ENCODE measurements at places on chromosomes 7 and 10. TPM values are rescaled to one million over a fixed set of nuclear protein-coding genes. Genes with fewer than 3 reads are reported as not detected.

DNA sequence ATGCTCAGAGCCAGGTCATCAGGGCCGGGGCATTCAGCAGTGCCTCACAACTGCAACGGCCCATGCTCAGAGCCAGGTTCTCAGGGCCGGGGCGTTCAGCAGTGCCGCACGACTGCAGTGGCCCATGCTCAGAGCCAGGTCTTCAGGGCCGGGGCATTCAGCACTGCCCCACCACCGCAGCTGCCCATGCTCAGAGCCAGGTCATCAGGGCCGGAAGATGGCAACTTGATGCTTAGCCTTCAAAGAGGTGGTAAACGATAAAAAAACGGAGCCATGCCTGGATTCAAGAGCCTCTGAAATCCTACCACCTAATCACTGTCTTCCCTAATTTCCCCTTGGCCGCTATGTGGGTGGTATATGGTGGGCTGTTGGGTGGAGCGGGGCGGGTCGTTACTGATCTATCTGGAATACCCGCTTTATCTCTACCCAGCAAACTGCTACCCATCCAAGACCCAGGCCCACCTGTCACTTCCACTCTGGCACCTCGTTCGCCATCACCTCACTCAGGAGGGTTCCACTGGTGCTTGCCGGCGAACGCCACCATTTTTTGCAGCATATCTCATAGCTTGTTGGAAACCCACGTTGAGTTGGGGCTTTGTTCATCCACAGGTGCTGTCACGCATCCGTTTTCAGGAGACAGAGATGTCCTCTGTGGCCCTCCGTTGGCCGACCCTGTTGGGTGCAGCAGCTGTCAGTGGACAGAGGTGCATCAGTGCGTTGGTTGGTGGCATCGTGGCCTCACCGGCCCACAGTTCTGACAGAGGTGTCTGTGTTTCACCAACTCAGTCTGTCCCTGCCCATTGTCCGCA, 221.1 kb downstream of the EBF3 start:
- DNase-seq, result peak; percentile 22
- H3K27ac ChIP-seq, result no peak overlapping the region
- H3K36me3 ChIP-seq, result no peaks in the 10 kb centered on the region
- H3K4me1 ChIP-seq, result no peaks in the 10 kb centered on the region
- no peaks in the 10 kb centered on the region for H3K27me3 ChIP-seq

DNA sequence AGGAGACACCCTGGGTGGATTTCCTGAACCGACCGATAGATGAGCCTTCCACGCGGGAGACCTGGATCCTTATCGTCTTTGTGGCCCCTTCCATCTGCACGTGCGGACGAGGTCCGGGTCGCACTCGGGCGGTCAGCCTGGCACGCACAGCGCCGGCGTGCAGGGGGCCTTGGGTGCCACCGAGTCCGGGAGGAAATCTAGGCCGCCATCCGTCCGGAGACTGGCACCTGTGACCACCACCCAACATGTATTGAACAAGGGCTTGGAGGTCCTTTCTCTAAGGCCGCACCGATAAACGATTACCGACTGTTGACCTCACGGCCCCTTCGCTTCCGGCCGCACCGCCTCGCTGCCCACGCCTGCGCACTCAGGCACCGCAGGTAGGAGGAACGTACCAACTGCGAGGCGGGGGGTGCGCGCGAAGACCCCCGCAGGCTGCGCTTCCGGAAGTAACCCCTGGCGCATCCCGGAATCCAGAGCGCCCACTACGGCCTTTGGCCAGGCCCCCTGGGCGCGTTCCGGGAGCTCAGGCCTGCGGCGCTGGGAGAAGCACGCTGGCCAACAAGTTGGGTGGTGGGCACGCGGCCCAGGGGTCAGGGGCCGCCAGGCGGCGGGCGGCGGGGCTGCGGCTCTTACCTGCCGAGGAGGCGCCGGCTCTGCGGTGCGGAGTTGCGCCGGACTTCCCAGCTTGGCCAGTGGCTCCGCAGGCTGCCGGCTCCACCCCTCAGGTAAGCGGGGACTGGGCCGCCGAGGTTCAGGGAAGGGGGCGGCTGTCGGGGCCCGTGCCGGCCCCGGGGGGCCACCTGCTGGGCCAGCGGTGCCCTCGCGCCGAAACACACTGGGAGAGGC, at the start of the genes ACTR3C and LRRC61:
Gene ACTR3C (minus strand): TSS at position 713 of the 849 bp plus-strand sequence. CDS start 28,249 bp downstream, outside the sequence.
Gene LRRC61 (plus strand): TSS at position 523 of the 849 bp plus-strand sequence. CDS start 13,507 bp downstream, outside the sequence.
- DNase-seq, result peak; percentile 85
- H3K4me3 ChIP-seq, result peak within 1 kb of the TSS; percentile 62
- no peaks in the 10 kb centered on the region for H3K36me3 ChIP-seq
- peak within 1 kb of the TSS; percentile 89 for H3K27ac ChIP-seq
- H3K27me3 ChIP-seq, result no peaks in the 10 kb centered on the region
- H3K4me1 ChIP-seq, result peaks cover 27% of the 10 kb centered on the region

DNA sequence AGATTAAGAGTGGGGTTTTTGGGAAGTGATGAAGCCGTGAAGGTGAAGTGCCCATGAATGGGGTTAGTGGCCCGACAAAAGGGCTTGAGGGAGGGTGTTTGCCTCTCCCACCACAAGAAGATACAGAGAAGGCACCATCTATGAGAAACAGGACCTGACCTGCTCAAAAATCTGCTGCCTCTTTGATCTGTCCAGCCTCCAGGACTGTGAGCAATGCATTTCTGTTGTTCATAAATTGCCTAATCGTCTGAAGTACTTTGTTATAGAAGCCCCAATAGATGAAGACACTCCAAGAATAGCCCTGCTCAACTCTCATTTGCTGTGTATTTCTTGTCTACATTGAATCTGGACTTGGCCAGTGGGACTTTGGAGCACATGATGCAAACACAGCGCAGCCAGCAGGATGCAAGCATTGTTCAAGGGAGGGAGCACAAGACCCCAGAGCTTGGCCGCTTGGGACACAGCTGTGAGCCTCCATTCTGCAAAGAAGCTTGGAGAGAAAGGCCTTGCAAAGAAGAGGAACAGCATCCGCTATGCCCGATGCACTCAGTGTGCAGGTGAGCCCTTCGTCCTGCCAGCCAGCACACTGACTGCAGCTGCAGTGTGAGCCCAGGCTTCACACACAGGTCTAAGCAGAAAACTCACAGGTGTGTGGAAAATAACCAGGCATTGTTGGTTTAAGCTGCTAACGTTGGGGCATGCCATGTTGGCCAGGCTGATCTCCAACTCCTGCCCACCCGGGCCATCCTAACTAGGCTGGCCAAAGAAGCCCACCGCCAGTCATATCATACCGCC, 73.2 kb upstream of the KLF6 start:
- H3K27me3 ChIP-seq, result no peaks in the 10 kb centered on the region
- DNase-seq, result no peak
- H3K36me3 ChIP-seq, result no peaks in the 10 kb centered on the region
- no peak overlapping the region for H3K27ac ChIP-seq

- no peak for DNase-seq
- H3K27ac ChIP-seq, result no peak overlapping the region
- H3K4me1 ChIP-seq, result no peaks in the 10 kb centered on the region
- no peaks in the 10 kb centered on the region for H3K36me3 ChIP-seq
- no peaks in the 10 kb centered on the region for H3K27me3 ChIP-seq
- H3K4me3 ChIP-seq, result no peak overlapping the region
Observed at GRCh38 chr10:70057306-70057705, 4.7 kb downstream of the MACROH2A2 start.

DNA sequence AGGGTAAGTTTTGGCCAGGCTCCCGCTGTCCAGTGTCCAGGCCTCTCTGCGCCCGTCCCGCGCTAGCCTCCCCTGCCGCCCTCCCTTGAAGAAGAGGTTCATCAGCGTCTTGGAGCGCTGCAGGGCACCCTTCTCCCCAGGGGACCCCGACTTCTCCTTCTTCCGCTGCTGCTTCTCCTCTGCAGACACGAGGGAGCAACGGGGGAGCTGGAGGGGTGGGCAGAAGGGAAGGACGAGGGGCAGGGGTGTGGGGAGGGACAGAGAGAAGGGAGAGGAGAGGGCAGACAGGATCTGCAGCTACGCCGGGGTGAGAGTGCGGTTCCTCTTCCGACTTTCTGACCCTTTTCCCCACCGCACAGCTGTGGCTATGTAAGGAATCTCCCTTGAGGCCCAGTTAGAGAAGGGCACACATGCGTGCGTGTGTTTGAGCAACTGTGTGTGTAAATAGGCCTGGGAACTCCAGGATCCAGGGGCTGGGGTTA, 12.8 kb downstream of the PDZD7 start:
- no peak overlapping the region for H3K27ac ChIP-seq
- no peak overlapping the region for H3K4me3 ChIP-seq
- H3K36me3 ChIP-seq, result no peaks in the 10 kb centered on the region
- H3K27me3 ChIP-seq, result no peaks in the 10 kb centered on the region

Gene INHBA
- 0.19 TPM for total RNA-seq

DNA sequence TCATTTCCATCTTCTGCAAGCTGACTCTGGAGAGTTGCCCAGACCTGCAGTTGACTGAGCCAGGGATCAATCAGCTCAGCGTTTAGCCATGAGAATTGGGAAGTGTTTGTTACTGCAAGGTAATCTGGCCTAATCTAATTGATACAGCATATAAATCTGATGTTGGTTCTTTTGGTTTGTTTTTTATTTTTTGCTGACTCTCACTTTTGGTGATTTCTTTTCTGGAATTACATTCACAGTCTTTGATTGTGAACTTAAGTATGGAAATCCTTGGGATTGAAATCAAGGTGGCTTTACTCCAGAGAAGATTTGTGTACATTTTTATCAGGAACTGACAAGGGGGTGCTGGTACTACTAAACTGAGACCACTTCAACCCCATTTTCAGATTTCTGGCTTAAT, 1.7 kb upstream of the GIMAP6 start:
- H3K4me1 ChIP-seq, result peaks cover 5% of the 10 kb centered on the region
- H3K36me3 ChIP-seq, result no peaks in the 10 kb centered on the region
- no peak overlapping the region for H3K4me3 ChIP-seq
- DNase-seq, result no peak

- no peak overlapping the region for H3K4me3 ChIP-seq
- no peaks in the 10 kb centered on the region for H3K4me1 ChIP-seq
- DNase-seq, result no peak
- H3K27me3 ChIP-seq, result no peaks in the 10 kb centered on the region
Observed at GRCh38 chr10:76035206-76036110, 604.0 kb downstream of the LRMDA start.

Gene MLXIPL
- 456 TPM for total RNA-seq

Gene A1CF
- total RNA-seq, result 133 TPM

GRCh38 chr10:101656890-101657289, 38.1 kb downstream of the FBXW4 start:
- H3K36me3 ChIP-seq, result peaks cover 68% of the 10 kb centered on the region
- no peak for DNase-seq
- H3K27ac ChIP-seq, result no peak overlapping the region
- H3K4me3 ChIP-seq, result no peak overlapping the region

- H3K27me3 ChIP-seq, result no peaks in the 10 kb centered on the region
- no peaks in the 10 kb centered on the region for H3K4me1 ChIP-seq
- no peaks in the 10 kb centered on the region for H3K36me3 ChIP-seq
- H3K4me3 ChIP-seq, result no peak overlapping the region
- no peak for DNase-seq
Observed at GRCh38 chr7:66247380-66248078, 42.4 kb downstream of the TPST1 start.

DNA sequence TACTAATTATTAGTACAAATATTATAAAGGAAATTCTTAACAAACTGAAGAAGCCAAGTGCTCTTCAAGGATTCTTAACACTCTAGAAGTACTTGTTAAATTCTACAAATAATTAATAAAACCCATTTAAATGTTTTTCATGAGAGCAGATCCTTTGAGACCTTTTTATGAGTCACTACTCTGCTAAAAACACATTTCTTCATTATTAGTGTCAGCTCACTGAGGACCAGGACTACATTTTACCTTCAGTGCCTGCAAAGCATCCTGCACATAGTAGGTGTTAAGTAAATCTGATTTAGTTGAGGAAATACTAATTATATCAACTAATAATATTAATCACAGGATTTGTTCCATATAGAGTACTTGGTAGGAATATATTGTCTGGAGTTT, 273.6 kb downstream of the PHTF2 start:
- H3K36me3 ChIP-seq, result no peaks in the 10 kb centered on the region
- no peak for DNase-seq
- no peak overlapping the region for H3K27ac ChIP-seq
- no peaks in the 10 kb centered on the region for H3K27me3 ChIP-seq
- no peak overlapping the region for H3K4me3 ChIP-seq

- no peak overlapping the region for H3K4me3 ChIP-seq
- no peaks in the 10 kb centered on the region for H3K4me1 ChIP-seq
- peaks cover 3% of the 10 kb centered on the region for H3K27me3 ChIP-seq
- H3K36me3 ChIP-seq, result no peaks in the 10 kb centered on the region
- no peak overlapping the region for H3K27ac ChIP-seq
Observed at GRCh38 chr10:28680358-28680752, 3.0 kb downstream of the BAMBI start.

DNA sequence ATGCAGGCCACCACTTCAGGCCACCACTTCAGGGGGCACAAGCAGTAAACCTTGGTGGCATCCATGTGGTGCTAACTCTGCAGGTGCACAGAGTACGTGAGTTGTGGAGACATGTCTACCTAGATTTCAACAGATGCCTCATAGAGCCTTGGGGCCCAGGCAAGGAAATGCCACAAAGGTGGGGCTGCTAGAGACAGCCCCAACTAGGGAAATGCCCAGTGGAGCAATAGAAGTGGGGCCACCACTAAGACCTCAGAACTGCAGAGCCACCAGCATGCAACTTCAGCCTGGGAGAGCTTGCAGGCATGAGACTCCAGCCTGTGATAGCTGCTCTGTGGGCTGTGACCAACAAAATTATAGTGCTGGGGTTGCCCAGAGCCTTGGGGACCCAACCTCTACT, 107.6 kb downstream of the DNAJC1 start:
- H3K27me3 ChIP-seq, result no peaks in the 10 kb centered on the region
- H3K4me3 ChIP-seq, result no peak overlapping the region
- no peak overlapping the region for H3K27ac ChIP-seq
- H3K4me1 ChIP-seq, result no peaks in the 10 kb centered on the region
- no peaks in the 10 kb centered on the region for H3K36me3 ChIP-seq

DNA sequence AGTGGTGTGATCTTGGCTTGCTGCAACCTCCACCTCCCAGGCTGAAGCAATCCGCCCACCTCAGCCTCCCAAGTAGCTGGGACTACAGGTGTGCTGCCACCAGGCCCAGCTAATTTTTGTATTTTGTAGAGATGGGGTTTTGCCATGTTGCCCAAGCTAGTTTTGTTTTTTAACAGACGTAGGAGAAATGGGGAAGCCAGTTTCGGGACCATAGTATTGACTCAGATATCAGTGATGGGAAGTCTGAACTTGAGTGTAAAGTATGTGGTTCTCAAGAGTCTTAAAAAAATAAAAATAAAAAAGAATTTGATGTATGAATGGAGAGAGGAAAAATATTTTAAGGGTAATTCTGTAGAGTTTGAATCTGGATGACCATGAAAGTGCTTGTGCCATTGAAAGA, 34.2 kb downstream of the SP4 start:
- peaks cover 9% of the 10 kb centered on the region for H3K36me3 ChIP-seq
- no peak overlapping the region for H3K4me3 ChIP-seq
- no peaks in the 10 kb centered on the region for H3K27me3 ChIP-seq
- H3K4me1 ChIP-seq, result no peaks in the 10 kb centered on the region
- H3K27ac ChIP-seq, result no peak overlapping the region

- H3K4me1 ChIP-seq, result no peaks in the 10 kb centered on the region
- no peak for DNase-seq
- H3K36me3 ChIP-seq, result no peaks in the 10 kb centered on the region
- no peak overlapping the region for H3K27ac ChIP-seq
Observed at GRCh38 chr10:9807846-9808245, 1209.8 kb upstream of the CELF2 start.

GRCh38 chr7:111112439-111112838, 21.5 kb downstream of the LRRN3 start:
- no peak for DNase-seq
- H3K36me3 ChIP-seq, result no peaks in the 10 kb centered on the region
- H3K4me1 ChIP-seq, result no peaks in the 10 kb centered on the region
- H3K27me3 ChIP-seq, result no peaks in the 10 kb centered on the region

- no peaks in the 10 kb centered on the region for H3K4me1 ChIP-seq
- H3K27me3 ChIP-seq, result no peaks in the 10 kb centered on the region
- H3K4me3 ChIP-seq, result no peak overlapping the region
- no peak for DNase-seq
Observed at GRCh38 chr7:122989577-122989976, 5.9 kb downstream of the TAS2R16 start.

Gene KCP
- 3.3 TPM for total RNA-seq

Data from Peyer's patch (tissue), 4 donors.